ENCODE measurements at places on chromosomes 2 and 18.

DNA sequence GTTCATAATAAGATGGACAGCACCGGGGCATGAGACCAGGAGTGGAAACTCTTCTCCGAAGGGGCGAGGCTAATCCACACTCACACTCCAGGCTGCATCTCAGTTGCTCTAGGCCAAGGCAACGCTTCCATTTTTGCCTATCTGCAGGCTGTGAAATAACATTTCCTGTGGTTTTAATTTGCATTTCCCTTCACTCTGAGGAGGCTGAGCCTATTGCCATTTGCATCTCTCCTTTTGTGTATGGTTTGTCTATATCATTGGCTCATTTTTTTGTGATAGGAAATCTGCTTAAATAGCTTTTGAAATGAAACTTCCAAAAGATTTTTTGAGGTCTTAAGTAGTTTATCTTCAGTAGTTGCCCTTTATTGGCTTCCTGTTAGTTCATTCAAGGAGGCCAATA is 57.6 kb downstream of the TPGS2 start:
- DNase-seq: no peak

GRCh38 chr2:219467736-219468075 is 31.0 kb upstream of the GMPPA start:
- no peak for DNase-seq

DNA sequence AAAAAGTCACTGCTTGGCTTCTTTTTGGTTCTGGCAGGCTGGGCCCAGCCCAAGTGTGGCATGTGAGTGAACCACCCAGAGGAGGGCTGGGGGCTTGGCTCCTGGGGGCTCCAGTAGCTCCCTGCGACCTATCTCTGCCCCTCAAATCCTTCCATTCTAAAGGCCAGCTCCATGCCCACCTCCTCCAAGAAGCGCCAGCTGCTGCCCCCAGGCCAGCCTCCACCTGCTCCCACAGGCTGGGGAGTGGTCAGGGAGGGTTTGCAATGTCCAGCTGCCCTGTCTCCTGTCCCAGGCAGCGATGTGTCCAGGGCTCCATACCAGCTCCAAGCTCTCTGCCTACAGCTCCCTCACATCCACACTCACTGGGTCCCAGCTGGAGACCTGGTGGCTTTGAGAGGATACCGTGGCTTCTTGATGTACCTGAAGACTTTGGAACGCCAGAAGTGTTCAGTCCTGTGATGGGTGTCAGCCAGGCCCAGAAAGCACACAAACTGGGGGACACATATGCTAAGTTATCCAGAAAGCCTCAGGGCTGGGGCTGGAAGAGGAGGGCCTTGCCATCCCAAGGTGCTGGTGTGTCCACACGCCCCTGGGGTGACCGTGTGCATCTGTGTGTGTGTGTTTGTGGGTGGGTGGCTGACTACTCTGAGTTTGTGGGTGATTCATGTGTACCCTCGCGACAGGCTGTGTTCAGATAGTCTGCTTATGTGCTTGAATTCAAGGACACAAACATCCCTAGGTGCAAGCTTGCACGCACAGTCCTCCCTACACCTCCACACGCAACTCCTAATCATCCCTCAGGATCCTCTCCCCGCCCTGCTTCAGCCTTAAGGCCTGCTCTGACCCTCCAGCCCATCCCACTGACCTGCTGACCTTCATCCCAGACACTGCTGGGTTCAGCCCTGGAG is 33.4 kb downstream of the ZFP36L2 start:
- no peak for DNase-seq

DNA sequence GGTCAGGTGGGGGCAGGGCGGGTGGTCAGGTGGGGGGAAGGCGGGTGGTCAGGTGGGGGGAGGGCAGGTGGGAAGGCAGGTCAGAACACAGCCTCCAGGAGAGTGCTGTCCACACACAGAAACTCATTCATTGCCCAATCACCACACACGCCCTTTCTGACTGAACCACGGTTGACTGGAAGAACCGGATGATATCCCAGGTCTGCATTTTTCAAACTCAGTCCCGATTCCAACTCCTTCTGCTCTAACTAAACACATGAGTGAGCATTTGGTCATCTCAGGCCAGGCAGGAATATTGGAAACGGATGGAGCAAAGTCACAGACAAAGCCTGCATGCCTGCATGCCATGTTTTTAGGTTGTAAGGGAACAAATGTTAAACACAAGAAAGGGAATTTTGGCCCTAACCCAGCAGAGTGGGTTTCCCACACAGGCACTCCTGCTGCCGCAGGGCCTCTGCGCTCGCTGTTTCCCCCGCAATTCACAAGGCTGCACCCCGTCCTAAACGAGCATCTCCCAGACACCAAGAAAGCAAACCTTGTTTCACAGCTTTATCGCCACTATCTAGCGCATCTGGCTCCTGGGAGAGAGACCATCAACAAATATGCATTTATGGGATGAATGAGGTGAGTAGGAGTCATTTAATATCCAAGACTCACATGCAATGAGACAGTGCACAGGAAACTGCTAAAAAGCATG is 100.1 kb downstream of the ZNF516 start:
- no peak for DNase-seq

DNA sequence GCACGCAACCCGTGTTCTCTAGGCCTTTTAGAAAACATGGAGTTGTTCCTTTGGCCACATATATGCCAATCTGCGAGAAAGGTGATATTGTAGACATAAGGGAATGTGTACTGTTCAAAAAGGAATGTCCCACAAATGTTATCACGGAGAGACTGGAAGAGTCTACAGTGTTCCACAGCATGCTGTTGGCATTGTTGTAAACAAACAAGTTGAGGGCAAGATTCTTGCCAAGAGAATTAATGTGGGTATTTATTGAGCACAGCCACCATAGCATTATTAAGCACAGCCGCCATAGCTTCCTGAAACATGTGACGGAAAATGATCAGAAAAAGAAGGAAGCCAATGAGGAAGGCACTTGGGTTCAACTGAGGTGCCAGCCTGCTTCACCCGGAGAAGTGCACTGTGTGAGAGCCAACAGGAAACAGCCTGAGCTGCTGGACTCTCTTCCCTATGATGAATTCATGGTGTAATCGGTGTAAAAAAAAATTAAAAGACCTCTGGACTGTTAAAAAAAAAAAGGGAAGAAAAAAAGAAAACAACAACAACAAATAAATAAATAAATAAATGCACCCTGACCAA is 29.0 kb upstream of the REL start:
- no peak for DNase-seq

DNA sequence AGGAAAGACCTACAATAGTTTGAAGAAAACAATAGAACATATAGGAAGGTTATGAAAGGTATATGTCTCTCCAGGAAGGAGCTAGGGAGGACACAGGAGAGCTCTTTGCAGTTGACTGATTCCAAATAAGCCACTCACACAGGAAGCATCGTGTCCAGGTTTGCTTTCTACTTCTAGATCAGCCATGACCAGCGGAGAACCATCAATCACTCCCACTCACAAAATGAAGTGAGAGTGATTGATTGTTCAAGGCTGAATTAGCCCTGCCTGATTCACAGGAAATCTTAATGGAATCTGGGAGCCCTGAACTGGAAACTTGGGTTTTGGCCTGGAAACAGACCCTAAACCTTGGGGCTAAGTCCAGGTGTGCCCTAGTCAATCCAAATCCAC is 1292.2 kb upstream of the ZEB2 start:
- DNase-seq: no peak

DNA sequence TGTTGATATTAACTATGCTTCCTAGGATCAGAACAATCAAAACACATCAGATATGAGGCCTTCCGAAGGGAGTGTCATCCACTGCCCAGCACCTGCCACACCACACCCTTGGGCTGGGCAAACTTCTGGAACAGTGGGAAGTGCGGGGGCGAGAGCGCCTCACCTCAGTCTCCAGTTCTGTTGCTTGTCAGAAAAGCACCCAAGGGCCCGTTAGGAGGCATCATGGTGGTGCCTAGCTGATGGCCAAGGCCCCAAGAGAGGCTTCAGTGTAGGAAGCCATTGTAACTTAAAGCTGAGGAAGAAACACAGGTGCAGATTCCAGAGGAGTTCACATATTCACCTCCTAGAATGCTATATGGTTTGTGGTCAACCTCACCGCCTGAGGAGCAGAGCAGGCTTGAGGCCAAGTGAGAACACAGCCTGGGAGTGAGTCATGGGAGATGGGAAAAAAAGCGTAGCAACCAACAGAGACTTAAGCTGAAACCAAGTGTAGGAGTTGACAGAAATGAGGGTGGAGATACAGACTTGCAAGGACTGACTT is 85.1 kb upstream of the ATL2 start:
- DNase-seq: no peak

DNA sequence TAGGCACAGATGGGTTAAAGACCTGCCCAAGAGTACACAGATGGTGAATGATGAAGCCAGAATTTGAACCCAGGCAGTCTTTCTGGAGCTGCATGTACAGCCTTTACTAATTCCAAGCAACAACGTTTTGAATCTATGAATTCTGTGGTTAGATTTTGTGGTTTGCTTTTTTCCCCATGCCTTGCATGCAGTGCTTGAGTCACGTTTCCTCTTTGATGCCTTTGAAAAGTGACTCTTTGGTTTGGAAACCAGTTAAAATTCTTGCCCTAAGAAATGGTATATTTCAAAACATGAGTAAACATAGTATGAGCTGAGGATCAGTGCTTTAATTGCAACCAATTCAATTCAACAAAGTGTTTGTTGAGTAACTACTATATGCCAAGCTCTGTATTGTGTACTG is 48.2 kb upstream of the PPM1B start:
- DNase-seq: no peak

- no peak for DNase-seq
Measured at GRCh38 chr18:57705832-57706595, 84.4 kb upstream of the NARS1 start.

GRCh38 chr2:106160786-106161261 is 33.3 kb downstream of the UXS1 start:
- no peak for DNase-seq

DNA sequence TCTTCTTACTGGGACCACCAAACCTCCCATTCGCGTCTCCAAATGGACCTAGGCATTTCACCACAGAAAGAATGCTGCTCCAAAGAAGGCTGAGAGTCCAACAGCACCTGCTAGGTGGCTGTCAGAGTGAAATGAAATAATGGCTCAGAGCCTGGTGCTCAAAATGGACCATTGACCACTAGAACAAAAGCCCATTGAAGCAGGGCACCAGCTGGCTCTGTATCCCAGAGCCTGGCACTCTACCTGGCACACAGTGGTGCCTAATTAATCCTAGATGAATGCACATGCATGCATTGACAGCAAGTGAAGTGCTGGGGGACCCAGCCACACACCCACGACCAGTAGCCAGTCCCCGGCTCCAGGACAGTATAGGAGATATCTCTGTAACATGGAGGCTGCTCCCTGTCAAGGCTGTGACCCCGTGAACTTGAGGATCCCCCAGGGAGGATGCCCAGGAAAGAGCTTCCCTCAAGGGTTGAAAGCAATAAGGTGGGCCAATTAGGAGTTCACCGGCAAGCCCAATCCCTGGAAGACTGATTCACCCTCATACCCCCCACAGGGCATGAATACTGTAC is 261.3 kb downstream of the TNS1 start:
- DNase-seq: no peak

GRCh38 chr18:43314941-43315340 is 37.7 kb upstream of the SYT4 start:
- no peak for DNase-seq

GRCh38 chr2:79935771-79936657 is 368.5 kb downstream of the LRRTM1 start:
- peak; percentile 29 for DNase-seq

DNA sequence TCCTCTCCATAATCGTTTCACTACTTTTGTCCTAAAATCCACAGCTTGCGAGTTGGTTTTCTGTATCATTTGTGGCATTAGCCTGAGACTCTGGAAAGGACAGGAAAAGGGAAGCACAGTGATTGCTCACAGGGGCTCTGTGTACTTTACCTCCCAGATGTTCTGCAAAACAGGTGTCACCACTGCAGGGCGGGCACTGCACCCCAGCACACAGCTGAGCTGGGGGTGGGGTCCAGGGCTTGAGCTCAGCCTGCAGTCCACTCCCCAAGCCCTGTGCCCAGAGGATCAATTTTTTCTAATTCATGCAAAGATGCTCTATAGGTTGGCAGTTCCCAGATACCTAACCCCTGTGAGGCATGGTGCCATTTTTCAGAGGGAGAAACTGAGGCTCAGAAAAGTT is 119.4 kb upstream of the GLI2 start:
- DNase-seq: no peak

DNA sequence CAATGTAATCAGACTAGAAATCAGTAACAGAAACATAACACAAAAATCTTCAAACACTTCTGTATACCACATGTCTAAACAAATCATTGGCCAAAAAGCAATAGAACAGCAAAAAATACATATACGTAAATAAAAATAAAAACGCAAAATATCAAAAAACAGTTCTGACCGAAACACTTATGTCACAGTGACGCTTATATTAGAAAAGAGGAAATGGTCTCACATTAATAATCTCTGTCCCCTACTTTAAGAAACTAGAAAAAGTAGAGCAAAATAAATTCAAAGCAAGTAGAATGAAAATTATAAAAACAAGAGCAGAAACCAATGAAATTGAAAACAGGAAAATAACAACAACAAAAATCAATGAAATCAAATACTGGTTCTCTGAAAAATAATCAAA is 41.9 kb downstream of the TMEM131 start:
- no peak for DNase-seq

DNA sequence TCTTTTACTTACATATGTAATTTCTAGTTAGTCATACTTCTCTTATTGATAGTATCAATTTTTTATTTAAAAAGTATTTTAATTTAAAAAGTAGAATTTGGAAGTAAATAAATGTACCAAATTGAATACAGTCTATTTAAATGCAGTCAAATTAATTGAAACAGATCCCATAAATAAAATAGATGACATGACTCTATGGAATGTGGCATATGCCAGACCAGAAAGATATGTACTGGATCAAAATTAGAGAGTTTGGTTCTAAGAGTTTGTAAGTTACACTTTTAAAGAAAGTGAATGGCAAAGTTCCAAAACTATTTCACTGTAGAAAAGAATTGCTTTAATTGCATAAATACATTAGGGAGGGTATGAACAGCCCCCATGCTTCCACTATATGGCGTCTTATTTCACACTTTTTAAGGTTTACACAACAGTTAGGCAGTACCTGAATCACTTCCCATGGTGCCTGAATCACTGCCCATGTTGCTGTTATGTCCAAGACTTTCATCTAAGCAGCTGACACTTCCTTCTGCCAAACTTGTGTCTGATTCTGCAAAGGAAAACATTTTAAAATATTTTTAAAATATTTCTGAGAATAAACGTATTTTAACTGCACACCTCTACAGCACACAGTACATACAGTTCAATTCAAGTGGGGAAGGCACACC is 25.2 kb downstream of the IFIH1 start:
- DNase-seq: no peak

GRCh38 chr18:5197032-5197434 is at the start of gene AKAIN1:
Gene AKAIN1 (minus strand): TSS chr18:5197257. CDS start chr18:5197053, 204 bp downstream.
- DNase-seq: peak; percentile 15

DNA sequence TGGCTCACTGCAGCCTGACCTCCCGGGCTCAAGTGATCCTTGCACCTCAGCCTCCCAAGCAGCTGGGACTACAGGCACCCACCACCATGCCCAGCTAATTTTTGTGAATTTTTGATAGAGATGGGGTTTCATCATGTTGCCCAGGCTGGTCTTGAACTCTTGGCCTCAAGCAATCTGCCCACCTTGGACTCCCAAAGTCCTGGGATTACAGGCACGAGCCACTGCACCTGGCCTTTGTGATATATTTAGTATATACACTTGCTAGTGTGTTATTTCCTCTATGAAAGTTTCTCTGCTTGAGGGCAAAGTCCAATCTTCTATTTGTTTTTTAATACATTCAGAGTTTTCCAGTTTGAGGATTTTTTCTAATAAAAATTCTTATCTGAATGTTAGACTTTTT is 119.3 kb downstream of the GALNT3 start:
- no peak for DNase-seq
